ENCODE measurements at places on chromosomes 13 and 19.
A peak's percentile ranks its signal among the peaks of the same experiment; 100 is the strongest.

DNA sequence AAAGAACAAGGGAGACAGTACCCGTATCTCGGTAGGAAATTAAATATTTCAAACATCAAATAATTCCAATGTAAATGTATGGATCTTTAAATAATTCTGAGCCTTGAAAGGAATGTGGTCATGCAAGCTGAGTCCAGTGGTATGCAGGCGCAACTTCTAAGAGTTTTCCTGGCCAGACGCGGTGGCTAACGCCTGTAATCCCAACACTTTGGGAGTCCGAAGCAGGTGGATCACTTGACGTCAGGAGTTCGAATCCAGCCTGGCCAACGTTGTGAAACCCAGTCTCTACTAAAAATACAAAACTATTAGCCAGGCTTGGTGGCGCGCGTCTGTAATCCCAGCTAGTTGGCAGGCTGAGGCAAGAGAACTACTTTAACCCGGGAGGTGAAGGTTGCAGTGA, 1.1 kb upstream of the ZNF845 start:
- no peak for DNase-seq

DNA sequence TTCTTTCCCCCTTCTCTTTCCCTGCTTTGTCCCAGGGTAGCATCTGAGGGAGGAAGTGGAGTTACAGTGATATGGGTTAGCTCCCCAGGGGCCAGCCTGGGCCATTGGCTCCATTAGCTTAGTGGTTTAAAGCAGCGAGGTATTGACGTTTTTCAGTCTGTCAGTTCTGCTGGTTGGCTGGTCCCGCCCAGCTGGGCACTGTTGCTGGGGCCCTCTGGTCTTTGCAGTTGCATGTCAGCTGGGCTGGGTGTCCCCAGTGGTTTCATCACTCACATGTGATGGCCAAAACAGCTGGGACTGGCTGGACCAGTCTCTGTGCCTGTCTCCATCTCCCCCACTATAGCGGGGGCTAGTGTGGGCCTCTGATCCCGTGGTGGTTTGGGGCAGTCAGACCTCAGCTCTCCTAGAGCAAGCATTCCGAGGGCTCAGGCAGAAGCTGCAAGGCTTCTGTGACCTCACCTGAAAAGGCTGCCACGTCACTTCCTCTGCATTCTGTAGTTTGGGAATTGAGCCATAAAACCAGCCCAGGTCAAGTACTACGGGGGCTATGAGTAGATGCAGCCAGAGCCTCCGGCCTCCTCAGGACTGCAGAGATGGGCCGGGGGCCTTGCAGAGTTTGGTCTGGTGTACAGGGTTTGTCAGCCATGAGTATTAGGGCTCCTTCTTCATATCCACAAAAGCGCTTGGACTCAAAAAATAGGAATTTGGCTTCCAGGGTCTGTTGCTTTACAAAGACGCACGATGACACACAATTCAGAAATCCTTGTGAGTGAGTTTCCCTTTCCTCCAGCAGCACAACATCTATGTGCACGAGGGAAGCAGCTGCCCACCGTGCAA, 30.0 kb downstream of the TSSK6 start:
- no peak for DNase-seq

GRCh38 chr13:24271231-24271600, 38.2 kb upstream of the C1QTNF9 start:
- DNase-seq: no peak

GRCh38 chr13:98466634-98467236, 110.2 kb downstream of the STK24 start:
- DNase-seq: peak; percentile 25

DNA sequence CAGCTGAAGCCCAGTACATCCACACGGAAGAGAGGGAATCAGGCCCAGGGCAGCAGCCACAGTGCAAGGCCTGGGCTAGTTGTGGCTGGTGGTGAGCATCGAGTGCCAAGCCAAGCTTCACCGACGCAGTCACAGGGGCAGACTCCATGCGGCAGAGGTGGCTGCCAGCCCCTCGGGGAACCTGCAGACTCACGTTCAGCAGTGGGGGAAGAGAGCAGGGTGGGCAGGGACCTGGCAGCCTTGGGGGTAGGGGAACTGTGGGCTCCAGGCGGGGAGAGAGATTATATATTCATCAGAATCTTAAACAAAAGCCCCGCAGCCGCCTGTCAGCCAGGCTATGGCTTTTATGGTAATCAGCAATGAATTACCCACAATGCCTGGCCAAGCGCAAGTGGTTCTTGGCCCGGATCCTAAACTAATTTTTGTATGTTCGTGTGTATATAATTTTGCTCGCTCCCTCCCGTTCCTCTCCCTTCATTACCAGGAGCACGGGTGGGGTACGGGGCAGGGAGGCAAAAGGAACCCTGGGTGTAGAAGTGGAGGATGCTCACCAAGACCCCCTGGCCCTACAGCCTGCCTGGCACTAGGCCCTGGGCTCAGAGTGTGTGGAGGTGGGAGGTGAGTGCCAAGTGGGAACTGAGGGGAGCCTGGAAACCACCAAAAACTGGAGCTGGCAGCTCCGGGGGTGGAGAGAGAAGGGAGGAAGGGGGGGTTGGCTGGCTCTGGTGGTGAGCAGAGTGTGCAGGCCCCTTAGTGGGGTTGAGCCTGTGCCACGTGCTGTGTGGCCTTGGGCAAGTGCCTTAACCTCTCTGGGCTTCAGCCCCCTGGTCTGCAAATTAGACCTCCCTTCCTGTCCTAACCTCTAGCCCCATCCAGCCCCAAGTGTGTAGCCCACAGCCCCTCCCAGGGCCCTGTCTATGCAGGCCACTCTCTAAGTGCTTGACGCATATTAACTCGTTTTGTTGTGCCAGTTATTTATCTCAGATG, 31.9 kb downstream of the PTPRS start:
- no peak for DNase-seq

GRCh38 chr19:23972161-23972560, 57.5 kb downstream of the ZNF726 start:
- DNase-seq: no peak

DNA sequence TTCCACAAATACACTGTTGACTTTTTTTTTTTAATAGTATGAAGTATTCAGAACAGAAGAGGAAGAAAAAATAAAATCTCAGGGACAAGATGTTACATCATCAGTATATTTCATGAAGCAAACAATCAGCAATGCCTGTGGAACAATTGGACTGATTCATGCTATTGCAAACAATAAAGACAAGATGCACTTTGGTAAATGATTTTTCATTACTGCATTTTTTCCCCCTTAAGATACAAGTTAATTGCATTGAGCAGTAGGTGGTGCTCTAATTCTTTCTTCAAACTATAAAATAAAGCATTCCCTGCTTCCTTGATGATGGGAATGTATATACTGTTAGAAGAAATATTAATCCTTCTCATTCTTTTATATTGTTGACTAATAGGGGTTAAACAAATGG, 17.1 kb downstream of the UCHL3 start:
- DNase-seq: no peak

GRCh38 chr19:12546903-12547302, 4.4 kb downstream of the ZNF564 start:
- DNase-seq: no peak

- DNase-seq: no peak
These were observed 228.4 kb upstream of the UFM1 start for GRCh38 chr13:38121267-38121666.

GRCh38 chr19:3958836-3959765, 11.8 kb downstream of the DAPK3 start:
- no peak for DNase-seq

GRCh38 chr13:92963029-92963428, 263.6 kb upstream of the GPC6 start:
- DNase-seq: no peak

DNA sequence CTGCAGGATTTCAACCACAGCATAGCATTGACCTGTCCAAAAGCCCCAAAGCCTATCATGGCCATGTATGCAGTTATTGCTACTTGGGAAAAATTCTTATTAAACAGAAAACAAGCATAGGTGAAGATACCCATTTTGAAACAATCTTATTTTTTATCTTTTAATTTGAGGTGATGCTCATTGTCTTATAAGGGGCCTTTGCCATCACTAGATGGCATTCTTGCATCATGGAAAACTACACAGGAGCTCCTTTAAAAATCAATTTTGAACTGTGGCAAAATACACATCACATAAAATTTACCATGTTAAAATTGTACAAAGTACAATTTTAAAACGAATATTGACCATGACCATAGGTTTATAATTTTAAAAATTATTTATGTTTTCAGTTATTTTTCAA, 38.9 kb upstream of the ZNF835 start:
- DNase-seq: no peak

DNA sequence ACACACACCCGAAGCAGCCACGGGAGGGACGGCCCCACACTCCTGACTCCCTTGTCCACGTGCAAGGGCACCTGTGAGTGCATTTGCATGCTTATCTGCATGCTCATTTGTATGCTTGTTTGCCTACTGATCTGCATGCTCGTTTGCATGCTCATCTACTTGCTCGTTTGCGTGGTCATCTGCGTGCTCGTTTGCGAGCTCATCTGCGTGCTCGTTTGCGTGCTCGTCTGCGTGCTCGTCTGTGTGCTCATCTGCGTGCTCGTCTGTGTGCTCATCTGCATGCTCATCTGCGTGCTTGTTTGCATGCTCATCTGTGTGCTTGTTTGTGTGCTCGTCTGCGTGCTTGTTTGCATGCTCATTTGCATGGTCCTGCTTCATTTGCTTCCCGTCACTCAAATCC, 23.8 kb downstream of the SHC2 start:
- no peak for DNase-seq

DNA sequence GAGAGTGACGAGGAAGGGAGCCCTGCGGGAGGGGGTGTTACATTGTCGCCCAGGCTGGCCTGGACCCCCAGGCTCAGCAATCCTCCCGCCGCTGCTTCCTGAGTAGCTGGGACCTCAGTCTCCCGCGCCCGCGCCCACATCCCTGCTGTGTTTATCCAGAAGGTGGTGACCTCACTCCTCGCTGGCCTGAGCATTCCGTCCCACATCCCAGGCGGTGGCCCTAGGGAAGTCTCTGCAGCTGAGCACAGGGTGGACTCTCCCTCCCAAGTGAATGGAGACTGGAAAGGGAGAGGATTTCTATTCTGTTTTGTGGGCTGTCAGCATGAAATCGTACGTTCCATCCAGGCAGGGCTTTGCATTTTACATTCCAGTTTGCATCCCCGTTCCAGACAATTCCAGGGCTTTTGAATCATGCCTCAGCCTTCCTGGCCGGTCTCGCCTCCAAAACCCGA, 401 bp upstream of the ZNF765 start:
- no peak for DNase-seq

- DNase-seq: no peak
These were observed 11.3 kb downstream of the SOX1 start for GRCh38 chr13:112078216-112078615.

Measured in effector CD4-positive, alpha-beta T cell (primary cell).